ENCODE measurements at places on chromosomes 16 and 17.
A peak's percentile ranks its signal among the peaks of the same experiment; 100 is the strongest.

DNA sequence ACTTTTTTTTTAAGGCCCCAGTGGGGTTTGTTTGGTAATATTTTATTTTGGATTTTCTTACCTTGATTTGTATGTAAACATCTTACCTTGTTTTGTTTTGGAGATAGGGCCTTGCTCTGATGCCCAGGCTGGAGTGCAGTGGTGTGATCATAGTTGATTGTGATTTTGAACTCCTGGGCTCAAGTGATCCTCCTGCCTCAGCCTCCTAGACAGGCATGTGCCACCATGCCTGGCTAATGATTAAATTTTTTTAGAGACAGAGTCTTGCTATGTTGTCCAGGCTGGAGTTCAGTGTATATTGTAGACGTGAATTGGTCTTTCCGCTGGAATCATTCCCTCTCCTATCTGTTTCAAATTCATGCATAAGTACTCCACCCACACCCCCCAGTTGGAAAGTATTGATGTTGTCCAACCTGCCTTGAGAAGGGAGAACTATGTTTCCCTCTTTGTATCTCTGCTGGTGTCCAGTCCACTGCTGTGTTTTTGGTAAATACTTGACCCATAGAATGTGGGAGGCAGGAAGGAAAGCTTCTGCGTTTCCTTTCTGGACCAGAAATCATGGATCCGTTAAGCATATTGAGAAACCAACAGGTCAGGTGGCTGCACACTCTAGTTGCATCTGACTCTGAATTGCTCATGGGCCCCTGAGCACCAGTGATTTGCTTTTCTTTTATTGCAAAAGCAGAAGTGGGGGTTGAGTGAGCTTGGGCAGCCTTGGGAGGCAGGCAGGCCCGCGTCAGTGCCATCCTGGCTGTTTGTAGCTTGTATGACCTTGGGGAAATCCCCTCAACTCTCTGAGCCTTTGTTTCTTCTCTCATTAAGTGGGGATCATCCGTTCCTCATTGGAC, 25.0 kb downstream of the RMI2 start:
- DNase-seq = no peak

DNA sequence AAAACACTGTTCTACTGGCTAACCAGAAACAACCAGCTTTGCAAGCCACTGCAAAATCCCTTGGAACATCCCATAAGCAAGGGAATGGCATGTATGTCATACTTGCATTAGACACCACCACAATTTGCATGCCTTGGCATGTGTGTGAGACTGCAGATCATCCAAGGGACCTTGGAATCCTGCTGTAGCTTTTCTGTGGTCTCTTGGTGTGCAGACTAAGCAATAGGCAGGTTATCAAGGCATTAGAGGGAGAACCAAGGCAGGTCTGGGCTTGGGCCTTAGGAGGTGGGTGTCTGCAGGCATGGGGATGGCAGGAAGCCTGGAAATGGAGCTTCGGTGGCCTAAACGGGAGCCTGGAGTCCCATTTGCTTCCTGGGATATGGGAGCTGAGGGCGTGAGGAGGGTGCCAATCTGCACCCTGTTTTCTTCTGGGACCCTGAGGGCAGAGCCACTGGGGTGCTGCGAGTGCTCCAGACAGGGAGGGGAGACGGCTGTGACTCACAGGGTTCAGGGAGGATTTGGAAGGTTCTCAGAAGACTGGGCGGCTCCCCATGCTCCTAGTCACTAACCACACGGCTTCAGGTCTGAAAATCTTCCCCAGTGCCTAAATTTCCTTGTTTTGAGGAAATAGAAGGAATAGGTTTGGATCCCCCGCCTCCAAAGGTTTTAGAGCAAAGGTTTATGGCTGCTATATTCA, 36.6 kb downstream of the FAM20A start:
- no peak for DNase-seq

GRCh38 chr17:57521606-57522005, 223.5 kb downstream of the CCDC182 start:
- no peak for DNase-seq

DNA sequence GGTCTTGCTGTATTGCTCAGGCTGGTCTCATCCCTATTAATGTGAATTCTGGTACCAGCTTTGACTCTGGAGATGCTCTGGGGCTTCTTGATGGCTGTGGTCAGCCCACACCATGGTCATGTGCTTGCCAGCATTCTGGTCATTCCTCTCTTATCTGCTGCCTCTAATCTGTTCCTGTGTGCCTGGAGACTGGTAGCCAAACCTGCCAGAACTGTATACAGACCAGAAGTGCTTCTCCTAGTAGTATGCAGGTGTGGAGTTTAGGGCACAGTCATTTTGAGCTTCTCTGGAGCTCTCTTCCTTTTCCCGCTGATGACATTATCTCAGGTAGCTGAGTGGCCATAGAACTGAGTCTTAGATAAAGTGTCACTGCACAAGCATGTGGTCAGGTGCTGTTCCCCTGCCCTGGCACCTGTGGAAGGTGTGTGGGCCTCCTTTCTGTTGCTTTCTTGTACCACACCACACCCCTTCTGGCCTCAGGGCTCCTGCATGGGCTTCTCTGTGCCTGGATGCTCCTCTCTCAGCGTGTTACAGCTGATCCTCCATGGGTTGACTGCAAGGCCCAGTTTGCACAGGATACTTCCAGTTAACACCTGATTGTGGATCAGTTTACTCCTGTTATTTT, 162.7 kb downstream of the SPECC1 start:
- no peak for DNase-seq

DNA sequence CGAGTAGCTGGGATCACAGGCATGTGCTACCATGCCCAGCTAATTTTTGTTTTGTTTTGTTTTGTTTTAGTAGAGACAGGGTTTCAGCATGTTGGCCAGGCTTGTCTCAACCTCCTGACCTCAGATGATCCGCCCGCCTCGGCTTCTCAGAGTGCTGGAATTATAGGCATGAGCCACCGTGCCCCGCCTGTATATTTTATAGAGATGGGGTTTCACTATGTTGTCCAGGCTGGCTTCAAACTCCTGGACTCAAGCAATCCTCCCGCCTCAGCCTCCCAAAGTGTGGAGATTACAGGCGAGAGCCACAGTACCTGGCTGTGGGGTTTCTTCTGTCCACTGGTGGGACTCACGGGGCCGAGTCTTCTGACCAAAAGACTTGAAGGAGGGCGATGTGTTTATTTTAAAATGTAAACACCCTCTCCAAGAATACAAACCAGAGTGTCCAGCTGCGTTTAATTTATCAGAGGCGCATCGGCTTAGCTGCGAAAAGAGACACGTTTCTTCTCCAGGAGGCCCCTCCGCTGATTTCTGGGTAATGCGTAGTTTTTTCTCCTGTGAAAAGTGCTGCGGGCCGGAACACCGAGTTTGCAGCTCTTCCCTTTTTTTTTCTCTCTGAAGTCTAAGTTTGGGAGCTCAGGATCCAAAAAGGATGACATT, 86.9 kb upstream of the CIBAR2 start:
- DNase-seq = no peak

- DNase-seq = no peak
Observed at GRCh38 chr16:68660359-68660795, 15.3 kb downstream of the CDH3 start.

DNA sequence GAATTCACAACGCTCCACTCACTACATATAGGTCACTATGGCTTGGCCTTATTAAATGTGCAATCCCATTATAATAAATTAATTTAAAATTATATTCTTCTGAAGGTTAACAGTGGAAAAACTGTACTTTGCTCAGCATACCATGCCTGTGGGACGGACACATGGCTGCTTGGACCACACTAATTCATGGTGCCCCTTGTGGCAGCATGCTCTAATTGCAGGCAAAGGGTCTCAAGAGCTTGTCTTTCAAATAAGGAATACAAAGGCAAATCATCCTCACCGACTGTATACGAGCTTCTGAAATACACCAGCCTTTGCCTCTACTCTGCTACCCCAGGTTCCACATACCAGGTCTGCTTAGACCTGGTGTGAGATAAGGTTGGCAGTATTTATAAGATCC, 11.7 kb downstream of the SMPD3 start:
- DNase-seq = no peak

DNA sequence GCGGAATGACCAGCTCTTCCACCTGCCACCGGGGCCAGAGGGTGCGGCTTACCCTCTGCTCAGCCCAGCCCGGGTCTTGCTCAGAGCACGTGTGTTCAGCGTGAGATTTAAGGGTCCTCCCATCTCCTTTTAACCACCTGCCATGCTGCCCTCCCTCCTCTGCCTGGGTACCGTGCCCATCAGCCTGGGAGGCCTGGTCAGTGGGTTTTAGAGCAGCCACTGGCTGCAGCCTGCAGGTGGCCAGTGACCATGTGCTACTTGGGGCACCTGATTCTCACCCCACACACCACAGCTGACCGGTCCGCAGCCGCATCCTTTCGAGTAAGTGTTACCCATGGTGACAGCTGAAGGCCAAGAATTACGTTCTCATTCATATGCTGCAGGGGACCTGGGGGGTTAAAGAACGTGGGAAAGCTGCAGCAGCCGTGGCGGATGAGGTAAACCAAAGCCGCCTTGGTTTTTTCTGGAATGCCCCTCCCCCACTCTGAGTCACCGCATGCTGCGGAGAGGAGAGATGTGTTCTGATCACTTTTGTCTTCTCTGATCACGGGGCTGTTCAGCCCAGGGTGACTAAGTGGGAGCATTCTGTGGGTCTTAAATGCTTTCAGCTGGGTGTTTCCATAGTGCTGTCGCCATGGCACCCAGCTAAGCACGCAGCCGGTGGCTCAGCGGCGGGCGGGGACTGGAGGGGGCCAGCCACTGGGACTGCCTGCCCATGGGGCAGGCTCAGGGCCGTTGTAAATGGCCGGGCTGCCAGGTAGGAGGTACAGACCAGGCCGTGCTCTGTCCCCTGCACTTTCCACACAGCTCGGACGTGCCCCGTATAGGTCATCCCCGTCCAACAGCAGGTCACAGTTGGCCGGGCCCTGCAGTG, 59.8 kb downstream of the BAIAP2 start:
- peak; percentile 87 for DNase-seq

DNA sequence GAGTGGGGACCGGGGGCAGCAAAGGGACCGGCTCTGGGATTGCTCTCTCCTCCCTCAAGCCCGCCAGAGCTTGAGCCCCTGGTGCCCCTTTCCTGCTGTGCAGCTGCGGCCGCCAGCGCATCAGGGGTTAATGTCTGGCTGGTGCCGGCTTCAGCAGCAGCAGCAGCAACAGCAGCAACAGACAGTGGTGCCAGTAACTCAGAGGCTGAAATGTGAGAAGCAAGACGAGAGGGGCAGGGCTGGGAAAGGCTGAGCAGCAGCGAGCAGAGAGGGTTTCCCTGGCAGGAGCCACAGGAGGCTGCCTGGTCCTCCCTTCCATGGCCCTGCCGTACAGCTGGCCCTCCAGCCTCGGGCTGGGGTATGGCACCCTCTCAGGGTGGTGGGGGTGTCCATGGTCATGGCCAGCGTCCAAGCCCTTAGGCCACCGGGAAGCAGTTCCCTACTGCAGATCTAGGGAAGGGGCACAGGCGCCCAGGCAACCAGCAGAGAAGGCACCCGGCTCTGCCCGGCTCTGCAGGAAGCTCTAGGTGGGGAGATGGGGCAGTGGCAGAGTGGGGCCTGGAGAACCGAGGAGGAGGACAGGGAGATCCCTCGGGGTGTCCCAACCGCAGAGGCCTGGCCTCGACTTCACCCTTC, 21.1 kb upstream of the TFAP4 start:
- no peak for DNase-seq
